ENCODE measurements at places on chromosomes 3 and 15. TPM values are rescaled to one million over a fixed set of nuclear protein-coding genes. Genes with fewer than 3 reads are reported as not detected.

- peaks cover 36% of the 10 kb centered on the region for H3K36me3 ChIP-seq
- no peak for DNase-seq
- no peaks in the 10 kb centered on the region for H3K27me3 ChIP-seq
- H3K4me1 ChIP-seq: peaks cover 30% of the 10 kb centered on the region
- H3K4me3 ChIP-seq: no peak overlapping the region
Measured at GRCh38 chr3:123318374-123318773, 116.6 kb downstream of the SEC22A start.

The PLCB2 gene
- total RNA-seq: 5.8 TPM

GRCh38 chr15:99137111-99137546 is 32.2 kb downstream of the SYNM start:
- no peak overlapping the region for H3K4me3 ChIP-seq
- no peak for DNase-seq
- peaks cover 49% of the 10 kb centered on the region for H3K36me3 ChIP-seq

DNA sequence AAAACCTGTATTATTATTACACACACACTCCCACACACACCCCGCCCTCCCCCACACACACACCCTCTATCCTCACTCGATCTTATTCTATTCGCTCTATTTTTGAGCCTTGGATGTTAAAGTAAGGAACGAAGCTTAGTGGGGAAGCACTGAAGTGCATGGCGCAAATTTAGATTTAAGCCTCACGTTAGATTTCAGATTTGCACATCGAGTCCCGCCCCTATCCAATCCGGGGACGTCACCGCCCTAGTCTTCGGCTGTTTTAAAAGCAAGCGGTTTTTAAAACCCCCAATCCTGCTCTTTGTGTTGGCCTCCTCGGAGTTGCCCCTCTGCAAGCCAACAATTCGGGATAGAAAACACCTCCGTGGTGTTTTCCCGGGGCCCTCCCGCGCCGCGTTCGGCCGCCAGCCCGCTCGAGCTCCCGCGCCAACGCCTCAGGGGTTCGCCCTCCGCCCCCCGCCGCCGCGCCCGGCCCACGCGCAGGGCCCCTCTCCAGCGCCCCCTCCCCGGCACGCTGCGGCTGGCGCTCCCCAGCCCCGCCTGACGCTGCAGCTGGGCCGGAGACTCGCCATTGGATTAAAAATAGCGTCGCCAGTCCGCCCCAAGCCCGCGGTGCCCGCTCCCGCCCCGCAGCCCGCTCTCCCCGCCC is at the start of gene USP13:
Gene USP13 (plus strand): TSS at position 594 of the 649 bp plus-strand sequence. CDS start 186 bp downstream, outside the sequence.
- no peaks in the 10 kb centered on the region for H3K36me3 ChIP-seq
- H3K4me1 ChIP-seq: peaks cover 20% of the 10 kb centered on the region
- H3K4me3 ChIP-seq: peak within 1 kb of the TSS; percentile 94
- no peak for DNase-seq
- peak within 1 kb of the TSS; percentile 95 for H3K27ac ChIP-seq
- H3K27me3 ChIP-seq: no peaks in the 10 kb centered on the region

- DNase-seq: no peak
- H3K4me3 ChIP-seq: no peak overlapping the region
- no peak overlapping the region for H3K27ac ChIP-seq
- H3K36me3 ChIP-seq: no peaks in the 10 kb centered on the region
- H3K27me3 ChIP-seq: no peaks in the 10 kb centered on the region
- H3K4me1 ChIP-seq: peaks cover 6% of the 10 kb centered on the region
Measured at GRCh38 chr15:95866711-95867440, 463.6 kb upstream of the NR2F2 start.

DNA sequence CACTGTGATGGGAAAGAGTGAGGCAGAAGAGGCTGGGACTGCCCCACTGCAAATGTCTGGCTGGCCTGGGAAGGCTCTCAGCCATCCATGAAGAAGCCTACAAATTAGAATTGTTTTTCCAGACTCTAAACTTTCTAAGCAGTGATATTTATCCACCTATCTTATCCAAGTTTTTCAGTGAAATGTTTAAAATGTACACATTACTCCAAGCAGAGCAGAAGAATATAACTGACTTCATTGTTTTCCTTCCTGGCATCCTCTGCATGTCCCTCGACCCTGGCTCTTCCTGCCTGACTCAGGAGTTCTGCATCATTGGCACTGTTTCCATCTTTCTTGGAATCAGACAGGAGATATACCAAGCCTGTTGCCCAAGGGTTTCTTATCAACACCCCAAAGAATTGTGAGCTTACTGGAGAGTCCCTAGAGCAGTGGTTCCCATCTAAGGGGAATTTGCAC is 401.5 kb upstream of the PROK2 start:
- no peak overlapping the region for H3K27ac ChIP-seq
- no peaks in the 10 kb centered on the region for H3K36me3 ChIP-seq
- H3K27me3 ChIP-seq: no peaks in the 10 kb centered on the region
- H3K4me1 ChIP-seq: peaks cover 5% of the 10 kb centered on the region
- no peak for DNase-seq
- H3K4me3 ChIP-seq: no peak overlapping the region

- H3K27me3 ChIP-seq: no peaks in the 10 kb centered on the region
- peaks cover 24% of the 10 kb centered on the region for H3K36me3 ChIP-seq
- H3K27ac ChIP-seq: no peak overlapping the region
- peaks cover 17% of the 10 kb centered on the region for H3K4me1 ChIP-seq
- H3K4me3 ChIP-seq: no peak overlapping the region
Measured at GRCh38 chr3:101484805-101485620, 28.0 kb downstream of the SENP7 start.

The GPR176 gene
- total RNA-seq: 8.4 TPM

GRCh38 chr3:32177702-32178198 is 60.7 kb upstream of the CMTM8 start:
- DNase-seq: no peak
- H3K27ac ChIP-seq: no peak overlapping the region
- H3K4me3 ChIP-seq: no peak overlapping the region
- H3K27me3 ChIP-seq: no peaks in the 10 kb centered on the region
- H3K36me3 ChIP-seq: no peaks in the 10 kb centered on the region
- no peaks in the 10 kb centered on the region for H3K4me1 ChIP-seq

- H3K27ac ChIP-seq: no peak overlapping the region
- H3K27me3 ChIP-seq: peaks cover 39% of the 10 kb centered on the region
- H3K4me3 ChIP-seq: no peak overlapping the region
- H3K4me1 ChIP-seq: peaks cover 23% of the 10 kb centered on the region
- no peak for DNase-seq
Measured at GRCh38 chr15:88604381-88605188, 16.6 kb upstream of the AEN start.

GRCh38 chr15:46251903-46252302 is 617.1 kb downstream of the SQOR start:
- H3K27me3 ChIP-seq: no peaks in the 10 kb centered on the region

DNA sequence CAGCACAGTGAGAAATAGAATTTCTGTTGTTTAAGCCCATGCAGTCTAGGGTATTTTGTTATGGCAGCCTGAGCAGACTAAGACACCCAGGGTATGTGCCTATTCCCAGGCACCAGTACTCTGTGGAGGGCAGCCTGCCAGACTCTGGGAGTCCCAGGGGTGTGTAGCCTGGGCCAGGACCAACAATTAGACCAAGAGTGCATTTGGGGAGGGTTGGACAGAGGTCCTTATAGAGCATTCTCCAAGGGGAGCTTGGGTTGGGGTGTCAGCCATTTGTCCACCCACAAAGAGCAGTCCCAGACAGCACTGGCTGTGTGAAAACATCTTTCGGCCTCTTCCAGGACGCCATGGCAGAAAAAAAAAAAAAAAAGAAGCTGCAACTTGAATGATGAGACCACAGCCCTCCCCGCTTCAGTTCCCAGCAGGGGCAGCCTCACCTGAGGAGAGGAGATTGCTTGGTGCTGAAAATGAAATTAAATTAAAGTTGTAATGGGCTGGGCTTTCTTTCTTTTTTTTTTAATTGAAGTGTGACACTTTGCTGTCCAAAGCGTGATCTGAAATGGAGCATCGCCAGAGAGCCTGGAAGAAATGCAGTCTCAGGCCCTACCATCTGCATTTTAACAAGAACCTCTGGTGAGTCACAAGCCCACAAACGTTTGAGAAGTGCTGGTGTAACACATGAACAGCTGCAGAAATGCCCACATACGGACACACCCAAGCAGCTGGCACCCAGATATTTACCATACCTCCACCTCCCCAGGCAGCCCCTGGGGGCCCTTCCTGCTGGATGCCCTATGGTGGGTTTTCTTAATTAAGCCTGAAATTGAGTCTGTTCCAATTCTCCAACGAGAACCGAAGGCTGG is 21.3 kb upstream of the CAV3 start:
- H3K4me3 ChIP-seq: no peak overlapping the region
- no peak for DNase-seq
- no peak overlapping the region for H3K27ac ChIP-seq
- H3K36me3 ChIP-seq: no peaks in the 10 kb centered on the region
- H3K27me3 ChIP-seq: peaks cover 7% of the 10 kb centered on the region

DNA sequence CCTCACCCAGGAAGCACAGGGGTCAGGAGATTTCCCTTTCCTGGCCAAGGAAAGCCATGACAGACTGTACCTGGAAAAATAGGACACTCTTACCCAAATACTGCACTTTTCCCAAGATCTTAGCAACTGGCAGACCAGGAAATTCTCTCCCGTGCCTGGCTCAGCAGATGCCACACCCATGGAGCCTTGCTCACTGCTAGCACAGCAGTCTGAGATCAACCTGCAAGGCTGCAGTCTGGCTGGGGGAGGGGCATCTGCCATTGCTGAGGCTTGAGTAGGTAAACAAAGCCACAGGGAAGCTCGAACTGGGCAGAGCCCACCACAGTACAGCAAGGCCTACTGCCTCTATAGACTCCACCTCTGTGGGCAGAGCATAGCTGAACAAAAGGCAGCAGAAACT is 567.3 kb upstream of the LMCD1 start:
- no peaks in the 10 kb centered on the region for H3K4me1 ChIP-seq
- no peaks in the 10 kb centered on the region for H3K27me3 ChIP-seq
- no peaks in the 10 kb centered on the region for H3K36me3 ChIP-seq
- no peak overlapping the region for H3K4me3 ChIP-seq
- H3K27ac ChIP-seq: no peak overlapping the region
- no peak for DNase-seq

- peaks cover 37% of the 10 kb centered on the region for H3K4me1 ChIP-seq
- peak overlapping the region; percentile 19 for H3K4me3 ChIP-seq
- H3K27me3 ChIP-seq: no peaks in the 10 kb centered on the region
- H3K27ac ChIP-seq: peak overlapping the region; percentile 55
- DNase-seq: no peak
Measured at GRCh38 chr3:71652781-71653413, 69.4 kb upstream of the FOXP1 start.

DNA sequence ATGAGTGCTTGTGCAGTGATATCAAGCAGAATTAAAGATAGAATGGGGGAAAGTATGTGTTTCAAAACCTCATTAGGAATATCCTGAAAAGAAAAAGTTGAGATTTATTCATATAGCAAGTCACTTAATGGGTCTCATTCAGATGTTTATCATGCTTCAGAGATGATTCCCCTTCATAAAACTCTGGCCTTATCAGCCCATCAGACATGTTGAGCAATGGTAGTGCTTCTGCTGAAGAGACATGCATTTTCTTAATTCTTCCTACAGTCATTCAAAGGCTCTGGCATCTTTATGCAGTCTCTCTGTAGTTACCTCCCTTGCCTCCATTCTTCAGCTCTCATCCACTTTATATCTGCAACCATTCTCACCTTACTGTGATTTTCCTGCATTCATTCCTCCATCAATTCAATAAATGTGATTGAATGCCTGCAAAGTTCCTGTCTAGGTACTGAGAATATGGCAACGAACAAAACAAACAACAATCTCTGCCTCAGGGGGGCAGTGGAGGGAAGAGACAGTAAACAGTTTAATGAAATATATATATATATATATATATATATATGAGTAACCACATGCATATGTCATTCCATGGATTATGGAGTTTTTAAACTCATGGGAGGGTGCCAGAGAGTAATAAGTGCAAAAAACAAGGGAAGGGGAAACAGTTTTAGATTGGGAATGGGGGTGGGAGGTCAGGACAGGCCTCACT is 138.5 kb downstream of the NECTIN3 start:
- H3K27me3 ChIP-seq: no peaks in the 10 kb centered on the region
- H3K4me1 ChIP-seq: no peaks in the 10 kb centered on the region
- no peak overlapping the region for H3K27ac ChIP-seq

GRCh38 chr3:179842061-179842460 is 189.2 kb downstream of the USP13 start:
- H3K4me3 ChIP-seq: no peak overlapping the region
- no peaks in the 10 kb centered on the region for H3K27me3 ChIP-seq
- no peak for DNase-seq
